ENCODE measurements at places on chromosomes 7 and 10.

GRCh38 chr7:4030346-4030950 is 651.6 kb upstream of the FOXK1 start:
- no peak for DNase-seq

- no peak for DNase-seq
Measured at GRCh38 chr10:8581521-8582225, 527.2 kb downstream of the GATA3 start.

- no peak for DNase-seq
Measured at GRCh38 chr7:40405991-40406390, 271.2 kb downstream of the SUGCT start.

DNA sequence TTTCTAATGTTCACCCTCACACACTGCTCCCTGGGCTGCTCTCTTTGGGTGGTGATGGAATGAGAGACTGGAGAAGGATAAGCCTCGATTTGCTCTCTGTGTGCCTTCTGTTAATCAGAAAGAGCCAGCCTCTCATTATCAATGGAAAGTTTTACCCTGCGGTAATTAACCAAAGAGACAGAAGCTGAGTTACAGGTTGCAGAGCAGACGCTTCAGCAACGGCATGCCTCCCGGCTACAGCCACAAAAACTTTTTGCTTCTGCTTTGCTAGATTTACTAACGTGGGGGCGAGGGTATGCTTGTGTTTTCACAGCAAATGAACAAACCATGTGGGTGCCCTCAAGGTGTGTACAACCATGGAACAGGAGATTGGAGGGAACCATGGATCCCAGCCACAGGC is 18.0 kb downstream of the GIMAP4 start:
- no peak for DNase-seq

- no peak for DNase-seq
Measured at GRCh38 chr10:48554246-48554645, 50.6 kb downstream of the ARHGAP22 start.

GRCh38 chr7:106012935-106013439 is 49.9 kb downstream of the CDHR3 start:
- no peak for DNase-seq

DNA sequence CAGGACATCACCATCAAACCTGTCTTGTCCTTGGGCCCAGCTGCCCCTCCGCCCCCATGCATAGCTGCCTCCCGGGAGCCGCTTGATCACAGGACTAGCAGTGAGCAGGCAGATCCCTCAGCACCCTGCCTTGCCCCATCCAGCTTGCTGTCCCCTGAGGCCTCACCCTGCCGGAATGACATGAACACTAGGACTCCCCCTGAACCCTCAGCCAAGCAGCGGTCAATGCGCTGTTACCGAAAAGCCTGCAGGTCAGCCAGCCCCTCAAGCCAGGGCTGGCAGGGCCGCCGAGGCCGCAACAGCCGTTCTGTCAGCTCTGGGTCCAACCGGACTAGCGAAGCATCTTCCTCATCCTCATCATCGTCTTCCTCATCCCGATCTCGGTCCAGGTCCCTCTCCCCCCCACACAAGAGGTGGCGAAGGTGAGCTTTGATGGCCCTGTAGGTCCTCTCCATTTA is 5.2 kb upstream of the NOLC1 start:
- DNase-seq = no peak

DNA sequence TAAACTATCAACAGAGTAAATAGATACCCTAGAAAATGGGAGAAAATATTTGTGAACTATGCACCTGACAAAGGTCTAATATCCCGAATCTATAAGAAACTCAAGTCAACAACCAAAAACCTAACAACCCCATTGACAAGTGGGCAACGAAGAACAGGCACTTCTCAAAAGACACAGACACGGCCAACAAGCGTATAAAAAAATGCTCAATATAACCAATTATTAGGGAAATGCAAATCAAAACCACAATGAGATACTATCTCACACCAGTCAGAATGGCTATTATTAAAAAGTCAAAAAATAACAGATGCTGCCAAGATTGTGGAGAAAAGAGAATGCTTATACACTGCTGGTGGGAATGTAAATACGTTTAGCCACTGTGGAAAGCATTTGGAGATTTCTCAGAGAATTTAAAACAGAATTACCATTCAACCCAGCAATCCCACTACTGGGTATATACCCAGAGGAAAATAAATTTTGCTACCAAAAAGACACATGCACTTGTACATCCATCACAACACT is 63.2 kb upstream of the CAV2 start:
- no peak for DNase-seq

DNA sequence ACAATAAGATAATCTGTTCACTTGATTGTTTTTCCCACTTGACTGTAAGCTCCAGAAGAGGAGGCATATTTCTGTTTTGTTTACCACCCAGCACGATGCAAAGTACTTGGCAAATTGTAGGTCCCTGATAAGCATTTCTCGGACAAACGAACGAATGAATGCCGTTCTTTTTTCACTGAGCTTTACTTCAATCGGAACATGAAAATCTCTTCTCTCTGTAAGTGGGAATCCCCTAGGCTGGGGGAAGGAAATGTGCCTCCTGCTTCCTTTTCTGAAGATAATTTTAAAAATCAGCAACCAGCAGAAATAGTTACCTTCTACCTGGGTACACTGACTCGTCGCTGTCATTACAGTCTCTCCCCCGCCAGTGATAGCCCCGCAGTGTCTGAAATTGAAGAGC is 102.9 kb downstream of the AOAH start:
- no peak for DNase-seq

DNA sequence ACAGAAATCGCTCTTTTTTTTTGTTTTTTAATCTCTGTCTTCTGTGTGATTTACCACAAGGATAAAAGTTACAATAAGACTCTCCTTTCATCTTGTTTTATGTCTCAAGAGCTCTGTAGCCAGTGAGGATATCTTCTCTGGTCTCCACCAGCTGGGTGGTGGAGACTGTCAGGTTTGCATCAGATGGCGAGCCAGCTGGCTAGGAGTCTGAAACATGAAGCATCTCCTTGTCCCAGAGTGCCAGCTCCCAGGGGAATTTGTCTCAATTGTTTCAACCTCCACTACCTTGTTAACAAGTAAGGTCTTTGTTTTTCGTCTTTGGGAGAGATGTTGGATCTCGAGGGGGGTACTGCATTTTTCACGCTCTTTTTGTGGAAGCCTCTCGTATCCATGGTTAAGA is 47.3 kb downstream of the FRMPD2 start:
- DNase-seq = no peak

- no peak for DNase-seq
Measured at GRCh38 chr7:17559388-17559787, 260.9 kb downstream of the AHR start.

DNA sequence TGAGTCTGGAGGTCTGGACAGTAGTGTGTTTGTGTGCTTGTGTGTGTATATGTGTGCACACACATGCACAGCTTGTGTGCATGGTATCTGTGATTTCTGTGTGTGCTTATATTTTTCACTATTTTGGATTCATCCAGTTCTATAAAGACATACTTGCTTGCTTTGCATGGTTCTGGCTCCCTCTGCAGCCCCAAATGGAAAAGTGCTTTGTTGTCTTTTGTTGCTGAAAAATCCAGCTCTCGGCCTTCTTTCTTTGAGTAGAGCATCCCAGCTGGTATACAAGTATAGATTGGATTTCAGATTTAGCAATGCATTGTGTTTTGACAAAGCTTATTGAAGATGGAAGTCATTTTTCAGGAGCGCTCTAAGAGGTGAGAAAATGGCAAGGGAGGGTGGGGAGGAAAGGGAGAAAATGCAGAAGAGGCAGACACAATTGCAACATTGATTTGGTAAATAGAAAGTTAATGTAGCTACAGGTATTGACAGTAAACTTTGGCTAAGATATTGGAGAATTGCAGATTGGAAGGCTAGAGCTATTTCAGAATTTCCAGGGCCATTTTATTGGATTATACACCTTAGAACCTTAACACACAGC is 333.9 kb downstream of the AUTS2 start:
- DNase-seq = no peak

GRCh38 chr10:12406764-12407400 is 57.5 kb downstream of the CAMK1D start:
- DNase-seq = no peak

- no peak for DNase-seq
Measured at GRCh38 chr7:41292487-41292886, 410.4 kb downstream of the INHBA start.

GRCh38 chr7:49486974-49487829 is 286.2 kb upstream of the VWC2 start:
- no peak for DNase-seq

- DNase-seq = no peak
Measured at GRCh38 chr10:29583674-29584073, 51.1 kb downstream of the SVIL start.
